ENCODE measurements at places on chromosomes 1 and 21.

GRCh38 chr1:44263568-44264450 lies 50.5 kb downstream of the DMAP1 start:
- DNase-seq, result no peak

DNA sequence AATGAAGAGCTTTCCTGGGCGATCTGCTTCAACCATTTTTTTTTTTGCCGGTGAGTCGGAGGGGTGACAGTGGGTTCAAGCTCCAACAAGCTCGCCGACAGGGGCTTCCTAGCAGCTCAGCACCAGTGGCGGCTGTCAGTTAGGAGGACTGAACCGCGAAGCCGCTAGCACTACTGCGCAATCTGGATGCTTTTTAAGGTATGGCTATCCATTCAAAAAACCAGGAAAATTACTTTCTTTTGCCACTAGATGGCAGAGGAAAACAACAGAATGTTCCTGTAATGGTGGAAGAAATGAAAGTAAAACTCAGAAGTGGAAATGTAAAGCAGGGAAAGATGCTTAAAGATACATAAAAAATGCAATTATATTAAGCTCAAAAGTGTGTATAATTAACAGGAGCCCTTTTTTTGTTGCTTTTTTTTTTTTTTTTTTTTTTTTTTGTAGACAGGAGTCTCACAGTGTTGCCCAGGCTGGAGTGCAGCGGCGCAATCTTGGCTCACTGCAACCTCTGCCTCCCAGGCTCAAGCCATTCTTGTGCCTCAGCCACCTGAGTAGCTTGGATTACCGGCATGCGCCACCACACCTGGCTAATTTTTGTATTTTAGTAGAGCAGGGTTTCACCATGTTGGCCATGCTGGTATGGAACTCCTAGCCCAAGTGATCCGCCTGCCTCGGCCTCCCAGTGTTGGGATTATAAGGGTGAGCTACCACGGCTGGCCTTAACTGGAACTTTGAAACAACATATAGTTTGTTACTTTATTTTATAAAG lies 8.5 kb downstream of the KYAT3 start:
- peak; percentile 68 for DNase-seq

DNA sequence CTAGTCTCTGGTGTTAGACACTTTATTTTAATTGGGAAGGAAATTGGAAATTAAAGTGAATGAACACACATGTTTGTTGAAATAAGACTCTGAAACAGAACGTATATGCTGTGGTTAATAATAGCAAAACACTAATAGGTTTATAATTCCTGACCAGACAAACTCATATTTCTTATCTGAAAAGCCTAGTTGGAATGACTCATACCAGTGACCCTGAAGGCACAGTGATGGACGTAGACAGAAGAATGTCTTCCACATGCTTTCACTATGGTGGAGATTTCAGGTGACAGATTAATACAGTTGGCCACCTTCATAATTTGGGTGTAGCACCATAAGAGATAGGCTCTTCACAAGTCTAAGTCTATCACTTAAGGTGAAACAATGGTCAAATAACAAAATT lies 83.0 kb upstream of the COL11A1 start:
- DNase-seq, result peak; percentile 56

DNA sequence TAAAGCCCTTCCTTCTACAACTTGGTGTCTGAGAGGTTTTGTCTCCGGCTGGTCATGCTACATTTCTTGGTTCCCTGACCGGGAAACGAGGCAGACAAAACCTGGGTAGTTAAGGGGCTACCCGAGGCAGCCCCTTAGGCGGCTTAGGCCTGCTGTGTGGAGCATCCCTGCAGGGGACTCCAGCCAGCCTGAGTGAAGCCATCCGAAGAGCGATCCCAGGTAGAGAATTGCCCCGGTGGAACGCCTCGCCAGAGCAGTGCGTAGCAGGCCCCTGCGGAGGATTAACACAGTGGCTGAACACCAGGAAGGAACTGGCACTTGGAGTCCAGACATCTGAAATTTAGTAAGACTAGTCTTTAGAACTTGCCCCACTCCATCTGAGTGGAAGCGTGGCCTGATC lies 21.2 kb upstream of the MYOCOS start:
- DNase-seq, result no peak

DNA sequence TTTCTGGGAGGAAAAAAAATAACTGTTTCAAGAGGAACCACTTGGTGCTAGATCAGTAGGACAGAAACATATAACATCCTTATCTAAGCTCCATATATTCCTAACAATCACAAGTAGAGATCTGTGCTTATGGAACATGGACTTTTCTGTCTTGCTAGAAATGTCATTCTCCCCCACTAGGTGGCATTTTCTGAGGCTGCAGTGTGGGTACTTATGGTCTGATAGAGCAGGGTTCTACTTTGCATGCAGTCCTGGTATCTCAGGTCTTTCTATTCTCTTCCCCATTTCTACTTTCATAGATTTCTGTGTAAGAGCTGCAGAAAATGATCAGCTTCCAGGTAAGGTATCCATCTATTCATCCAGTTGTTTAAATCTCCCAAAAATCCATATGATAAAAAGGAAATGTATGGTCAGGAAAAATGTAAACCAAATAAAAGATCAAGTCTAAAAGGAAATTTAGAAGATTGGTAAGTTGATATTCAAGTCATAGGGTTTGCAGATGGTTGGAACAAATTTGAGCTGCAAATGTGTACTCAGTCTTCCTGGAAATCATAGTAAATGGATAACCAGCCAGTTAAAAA lies 1.5 kb downstream of the ZNF684 start:
- DNase-seq, result peak; percentile 52

DNA sequence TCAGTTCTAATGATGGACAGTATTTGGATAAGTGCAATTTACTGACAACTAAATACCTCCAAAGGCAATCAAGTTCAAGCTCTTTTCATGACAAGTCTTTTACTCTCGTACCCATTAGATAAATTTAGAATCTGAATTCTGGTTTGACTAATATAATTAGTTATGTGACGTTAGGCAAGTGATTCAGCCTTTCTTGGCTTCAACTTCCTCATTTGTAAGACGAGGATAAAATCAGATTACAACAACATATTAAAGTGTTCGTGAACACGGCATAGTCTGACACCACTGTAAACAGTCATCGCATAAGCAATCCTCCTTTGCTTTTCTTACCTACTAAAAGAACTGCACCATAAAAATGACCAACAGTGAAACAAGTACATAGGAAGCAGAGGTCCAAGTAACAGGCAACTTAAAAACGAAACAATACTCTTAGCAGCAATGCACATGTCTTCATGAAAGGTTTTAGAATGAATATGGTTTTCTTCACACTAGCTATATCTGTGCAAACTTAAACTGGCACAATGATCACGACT lies 25.7 kb downstream of the COA6 start:
- DNase-seq, result no peak

DNA sequence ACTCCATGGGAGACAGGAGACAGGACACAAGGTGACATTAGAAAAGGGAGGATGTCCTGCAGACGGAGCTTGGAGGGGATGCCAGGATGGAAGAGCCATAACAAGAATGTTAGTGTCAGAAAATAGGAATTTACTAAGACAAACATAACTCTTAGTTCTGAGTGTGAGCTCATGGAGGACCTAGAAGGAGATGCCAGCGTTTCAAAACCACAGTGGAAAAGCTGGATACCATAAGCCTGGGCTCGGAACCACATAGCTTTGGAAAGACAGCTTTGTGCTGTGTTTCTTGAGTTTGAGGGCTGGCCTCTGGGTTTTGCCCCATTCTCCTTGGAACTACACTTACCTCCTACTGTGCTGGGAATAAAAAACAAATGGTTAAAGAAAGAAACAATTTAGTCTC lies 128.4 kb downstream of the S1PR1 start:
- DNase-seq, result peak; percentile 52

DNA sequence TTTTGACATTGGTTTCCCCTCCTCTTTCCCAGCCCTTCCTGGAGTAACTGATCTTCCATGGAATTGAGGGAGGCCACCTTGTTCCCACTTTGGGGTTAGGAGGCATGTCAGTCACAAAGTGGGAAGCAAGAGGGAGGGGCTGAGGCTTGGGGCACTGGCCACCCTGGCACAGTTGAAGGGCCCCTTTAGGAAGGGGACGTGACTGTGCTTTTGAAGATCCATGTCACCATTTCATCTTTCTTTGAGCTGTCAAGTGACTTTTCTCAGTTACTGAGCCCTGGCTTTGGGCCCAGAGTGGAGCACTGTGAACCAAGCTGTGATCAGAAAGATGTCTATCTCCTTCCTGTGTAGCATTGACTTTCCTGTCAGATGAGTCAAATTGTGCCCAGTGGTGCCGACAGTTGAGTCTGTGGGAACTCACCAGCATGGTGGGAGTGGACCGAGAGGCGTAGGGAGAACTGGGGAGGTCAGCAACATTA lies 38.5 kb upstream of the TDRD10 start:
- peak; percentile 36 for DNase-seq

DNA sequence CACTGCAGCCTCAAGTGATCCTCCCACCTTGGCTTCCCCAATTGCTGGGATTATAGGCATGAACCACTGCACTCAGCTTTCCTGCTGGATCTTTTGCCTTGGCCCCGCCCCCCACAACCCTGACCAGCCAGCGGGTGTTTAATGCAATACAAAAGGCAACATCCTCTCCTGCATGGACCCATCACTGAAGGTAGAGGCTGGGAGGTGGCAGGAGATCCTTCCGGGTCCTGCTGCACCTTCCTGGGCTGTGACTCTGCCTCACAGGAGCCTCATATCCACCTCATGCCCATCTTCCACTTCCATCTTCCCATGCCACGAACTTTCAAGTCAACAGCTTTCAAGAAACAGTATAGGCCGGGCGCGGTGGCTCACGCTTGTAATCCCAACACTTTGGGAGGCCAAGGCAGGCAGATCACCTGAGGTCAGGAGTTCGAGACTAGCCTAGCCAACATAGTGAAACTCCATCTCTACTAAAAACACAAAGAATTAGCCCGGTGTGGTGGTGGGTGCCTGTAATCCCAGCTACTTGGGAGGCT lies 11.7 kb upstream of the WNT9A start:
- DNase-seq, result no peak

DNA sequence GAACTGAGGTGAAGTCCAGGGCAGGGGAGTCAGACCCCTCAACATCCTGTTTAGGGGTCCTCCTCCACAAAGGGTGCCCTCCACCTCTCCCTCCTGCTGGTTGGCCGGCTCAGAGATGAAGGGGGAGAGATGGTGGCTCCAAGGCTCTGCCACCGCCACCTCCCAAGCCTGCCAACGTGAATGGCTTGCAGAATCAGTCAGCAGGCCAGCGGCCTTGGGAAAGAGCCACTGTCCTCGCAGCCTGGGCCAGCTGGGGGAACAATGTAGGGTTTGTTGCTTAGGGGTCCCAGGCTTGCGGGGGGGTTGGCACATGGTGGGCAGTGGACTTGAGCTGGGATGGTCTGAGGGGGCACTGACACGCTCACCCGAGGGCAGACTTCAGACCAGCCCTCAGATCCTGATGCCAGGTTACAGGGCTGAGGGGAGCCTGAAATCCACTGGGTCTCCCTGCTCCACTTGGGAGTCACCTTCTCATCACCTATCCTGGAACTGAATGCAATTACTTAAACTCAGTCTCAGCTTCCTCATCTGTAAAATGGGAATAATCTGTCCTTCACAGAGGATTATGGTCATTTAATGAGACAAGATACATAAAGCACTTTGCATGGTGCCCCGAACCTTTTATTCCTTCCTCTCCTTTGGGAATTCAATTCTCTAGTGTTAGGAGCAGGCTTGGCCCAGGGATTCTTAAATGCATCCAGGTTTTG lies 8.3 kb downstream of the GPR37L1 start:
- no peak for DNase-seq

DNA sequence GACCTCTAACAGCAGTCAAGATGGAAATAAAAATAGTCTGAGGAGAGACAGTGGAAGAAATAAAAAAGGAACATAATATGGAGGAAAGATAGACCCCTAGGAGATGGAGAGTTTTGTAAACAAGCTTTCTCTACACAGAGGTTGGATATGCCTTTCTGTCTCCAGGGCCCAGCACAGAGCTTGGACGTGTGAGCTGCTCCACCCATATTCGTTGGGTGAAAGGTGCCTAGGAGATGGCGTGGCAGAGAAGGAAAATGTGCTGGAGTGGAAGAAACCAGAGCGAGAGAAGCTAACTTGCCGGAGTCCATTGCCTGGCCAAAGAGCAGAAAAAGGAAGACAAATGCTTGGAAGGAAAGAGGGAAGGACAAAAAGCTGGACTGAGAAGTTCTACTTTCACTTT lies 78.3 kb upstream of the LMO4 start:
- no peak for DNase-seq

DNA sequence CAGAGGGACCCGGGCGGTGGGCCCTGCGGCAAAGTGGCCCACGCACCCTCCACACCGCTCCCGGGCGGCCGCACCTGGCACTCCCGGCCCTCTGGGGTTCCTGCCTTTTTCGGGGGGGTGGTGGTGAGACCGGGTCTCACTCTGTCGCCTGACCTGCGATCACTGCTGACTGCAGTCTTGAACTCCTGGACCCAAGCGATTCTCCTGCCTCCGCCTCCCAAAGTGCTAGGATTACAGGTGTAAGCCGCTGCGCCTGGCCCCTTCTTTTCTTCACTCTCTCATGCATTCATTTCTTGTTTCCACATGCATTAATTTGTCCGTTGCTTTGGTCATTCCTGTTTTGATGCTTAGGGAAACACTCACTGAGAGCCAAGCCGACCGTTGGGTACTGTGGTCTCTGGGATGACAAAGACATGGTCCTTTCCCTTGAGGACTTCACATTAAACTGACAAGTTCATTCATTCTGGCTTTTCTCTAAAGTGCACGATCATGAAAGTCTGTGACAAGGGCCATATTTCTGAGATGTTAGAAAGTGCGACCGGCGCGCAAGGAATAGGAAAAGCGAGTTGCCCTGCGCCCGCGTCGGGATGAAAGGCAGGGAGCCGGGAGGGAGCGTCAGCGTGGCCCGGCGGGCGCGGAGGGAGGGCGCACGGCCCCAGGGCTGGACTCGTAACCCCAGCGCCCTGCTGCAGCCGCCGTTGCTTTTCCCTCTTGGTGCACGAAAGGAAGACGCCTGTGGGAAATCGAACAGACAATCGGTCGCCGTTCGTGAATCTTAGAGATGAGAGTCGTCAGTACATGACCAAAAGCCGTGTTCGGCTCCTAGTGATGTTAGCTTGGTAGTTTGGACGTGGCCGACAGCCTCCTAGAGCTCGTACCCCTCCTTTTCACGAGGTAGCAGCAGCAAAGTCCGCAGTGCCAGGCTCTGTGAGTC lies 1.0 kb upstream of the MCOLN2 start:
- peak; percentile 13 for DNase-seq

DNA sequence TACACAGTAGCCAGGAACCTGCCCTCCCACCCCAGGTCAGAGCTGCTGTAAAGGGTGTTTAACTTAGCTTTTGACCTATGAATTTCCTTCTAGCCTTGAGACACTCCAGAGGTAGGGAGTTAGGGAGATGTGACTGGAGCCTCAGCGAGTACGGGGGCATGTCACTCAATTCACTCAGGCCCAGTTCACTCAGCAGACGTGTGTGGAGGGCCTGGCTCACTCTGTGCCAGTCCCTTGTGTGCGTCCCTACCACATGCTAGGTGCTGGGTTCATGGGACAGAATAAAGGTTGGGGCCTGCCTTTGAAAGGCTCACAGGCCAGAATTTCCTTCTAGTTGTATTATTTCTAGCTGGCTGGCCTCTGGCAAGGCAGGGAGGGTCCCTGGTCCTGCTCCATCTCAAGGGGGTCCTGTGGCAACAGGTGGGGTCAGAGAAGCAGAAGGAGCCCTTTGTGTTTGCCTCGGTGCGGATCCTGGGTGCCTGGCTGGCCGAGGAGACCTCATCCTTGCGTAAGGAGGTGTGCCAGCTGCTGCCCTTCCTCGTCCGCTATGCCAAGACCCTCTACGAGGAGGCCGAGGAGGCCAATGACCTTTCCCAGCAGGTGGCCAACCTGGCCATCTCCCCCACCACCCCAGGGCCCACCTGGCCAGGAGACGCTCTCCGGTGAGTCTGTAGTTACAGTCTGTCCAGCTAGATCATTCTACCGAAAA lies 4.5 kb downstream of the NCDN start:
- DNase-seq, result no peak

Data from fibroblast of skin of back (primary cell).